Astrocyte (in vitro differentiated cells and primary cell): ENCODE measurements at places on chromosomes 2 and 18.

GRCh38 chr2:162888652-162889051 is 50.1 kb upstream of the KCNH7 start:
- DNase-seq: peak; percentile 13

DNA sequence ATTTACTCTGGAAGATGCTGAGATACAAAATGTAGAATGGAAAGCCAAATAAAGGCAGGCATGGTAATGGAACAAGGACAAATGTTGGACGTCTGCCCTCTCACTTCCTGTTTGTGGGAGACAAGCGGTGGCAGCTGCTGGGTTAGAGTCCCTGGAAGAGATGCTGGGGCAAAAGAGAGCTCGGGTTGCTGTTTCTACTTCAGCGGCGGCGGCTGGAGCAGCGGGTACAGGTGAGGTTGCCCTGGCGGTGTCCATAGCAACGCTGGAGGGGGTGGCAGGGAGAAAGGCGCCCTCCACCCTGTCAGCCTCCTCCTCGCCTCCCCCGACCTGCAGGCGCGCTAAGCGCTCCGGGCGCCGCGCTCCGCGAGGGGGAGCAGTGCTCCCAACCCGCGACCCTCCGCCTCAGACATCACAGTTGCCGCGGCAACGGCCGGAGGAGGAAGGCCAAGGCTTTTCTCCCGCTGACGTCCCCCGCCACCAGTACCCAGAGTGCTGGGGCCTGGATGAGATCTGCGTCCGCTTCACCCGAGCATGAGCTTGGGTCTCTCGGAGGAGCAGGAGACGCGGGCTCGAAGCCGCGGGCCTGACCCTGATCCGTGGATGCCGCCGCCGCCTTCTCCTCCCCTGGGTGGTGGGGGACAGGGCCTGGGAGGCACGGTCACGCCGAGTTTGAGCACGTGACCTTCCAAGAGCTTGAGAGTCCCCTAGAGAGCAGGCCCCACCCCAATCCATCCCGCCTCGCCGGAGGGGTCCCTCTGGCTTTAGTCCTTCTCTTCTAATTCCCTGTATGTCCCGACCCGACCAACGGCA is 65.6 kb downstream of the NOL4 start:
- peak; percentile 29 for DNase-seq

- DNase-seq: no peak
Measured at GRCh38 chr2:168796090-168796577, 6.3 kb upstream of the NOSTRIN start.

DNA sequence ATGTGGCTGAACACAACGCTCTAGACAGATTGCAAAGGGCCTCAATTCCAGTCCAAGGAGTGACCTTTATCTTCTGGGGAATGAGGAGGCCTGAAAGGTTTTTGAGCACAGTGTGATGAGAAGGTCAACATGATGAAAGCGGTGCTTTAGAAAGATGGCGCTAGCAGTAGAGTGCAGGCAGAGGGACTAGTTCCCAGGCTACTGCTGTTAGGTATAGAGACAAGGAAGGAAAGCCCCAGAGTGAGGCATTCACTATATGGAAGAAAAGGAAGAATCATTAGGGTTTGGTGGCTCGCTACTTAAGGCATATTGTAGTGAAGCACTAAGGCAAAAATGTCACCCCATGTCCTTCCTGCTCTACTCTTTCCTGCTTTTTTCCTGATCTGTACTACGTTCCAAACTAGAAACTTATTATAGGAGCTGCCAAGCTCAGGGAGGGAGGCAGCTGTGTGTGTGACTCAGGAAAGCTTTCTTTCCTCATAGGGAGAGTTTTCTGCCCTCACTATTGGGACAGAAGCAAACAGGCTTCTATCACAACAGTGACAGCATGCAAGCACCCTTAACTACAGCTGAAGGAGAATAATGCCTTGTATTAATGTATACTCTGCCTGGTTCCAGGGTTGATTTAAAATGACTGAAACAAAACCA is 160.8 kb upstream of the CAVIN2 start:
- DNase-seq: peak; percentile 41

DNA sequence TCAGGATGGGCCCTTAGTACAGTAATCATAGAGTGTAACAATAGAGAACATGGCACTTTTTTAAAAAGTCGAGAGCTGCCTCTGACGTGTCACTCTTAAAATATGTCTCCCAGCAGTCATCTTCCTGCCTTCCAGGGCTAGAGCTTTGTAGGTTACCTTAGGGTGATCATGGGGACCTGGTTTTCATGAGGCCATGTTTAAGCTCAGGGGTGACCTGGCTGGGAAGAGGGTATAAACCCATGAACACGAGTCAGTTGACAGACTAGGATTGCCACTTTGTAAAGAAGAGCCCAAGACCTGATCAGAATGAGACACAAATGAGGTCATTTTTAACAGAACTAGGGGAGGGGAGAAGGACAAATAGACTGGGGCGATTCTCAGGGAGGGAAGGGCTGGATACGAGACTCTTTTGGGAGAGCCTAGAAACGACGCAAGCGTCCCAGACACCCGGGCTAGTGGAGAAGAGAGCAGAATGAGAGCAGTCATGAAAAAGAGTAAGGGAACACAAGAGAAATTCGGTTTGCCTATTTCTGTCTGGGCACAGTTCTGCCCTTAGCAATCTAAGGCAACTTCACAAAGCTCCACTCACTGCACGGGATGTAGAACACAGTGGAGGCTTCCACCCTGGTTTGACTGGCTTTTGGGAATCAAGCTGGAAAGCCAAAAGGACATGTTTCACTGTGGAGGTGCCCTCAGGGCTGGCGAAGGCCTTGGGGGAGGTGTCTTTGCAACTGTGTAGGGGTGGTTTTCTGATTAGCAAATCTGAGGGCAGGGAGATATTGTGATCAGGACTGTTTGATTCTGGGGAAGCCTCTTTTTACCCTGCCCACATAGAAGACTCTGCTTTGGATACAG is 1.8 kb upstream of the RAB31 start:
- no peak for DNase-seq

GRCh38 chr2:159744363-159744762 is 32.1 kb downstream of the MARCHF7 start:
- peak; percentile 62 for DNase-seq

DNA sequence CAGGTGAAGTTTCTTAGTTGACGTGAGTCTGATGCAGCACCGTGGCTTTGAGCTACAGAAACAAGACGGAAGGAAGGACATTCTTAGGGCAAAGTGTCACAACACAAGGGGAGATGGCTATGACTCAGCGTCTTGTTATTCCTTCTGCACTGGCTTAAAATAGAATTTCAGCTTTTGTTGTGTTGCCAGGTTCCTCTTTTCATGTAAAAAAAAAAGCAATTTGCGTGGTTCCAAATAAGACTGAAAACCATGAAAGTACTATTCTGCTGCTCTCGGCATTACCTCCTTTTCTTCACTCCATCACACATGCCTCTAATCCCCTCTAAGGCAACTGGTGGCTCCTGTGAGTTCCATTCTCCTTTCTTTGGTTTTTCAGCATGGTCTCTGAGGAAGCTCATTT is 150.1 kb downstream of the ANTXR1 start:
- peak; percentile 97 for DNase-seq

DNA sequence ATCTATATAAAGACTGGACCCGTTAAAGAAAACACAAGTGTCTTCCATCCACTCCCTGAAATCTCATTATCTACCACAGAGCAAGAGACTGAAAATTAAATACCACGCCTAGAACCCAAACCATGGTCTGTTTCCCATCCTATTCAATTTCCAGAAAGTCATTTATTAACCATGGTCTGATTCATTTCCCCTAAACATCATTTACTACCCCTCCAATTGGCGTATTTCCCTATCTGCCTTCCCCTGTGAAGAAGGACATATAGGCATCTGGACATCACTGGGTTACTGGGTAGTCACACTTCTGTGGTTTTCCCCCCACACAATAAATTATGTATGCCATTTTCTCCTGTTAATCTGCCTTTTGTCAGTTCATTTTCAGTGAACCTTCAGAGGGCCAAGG is 30.8 kb downstream of the CCDC93 start:
- peak; percentile 92 for DNase-seq

DNA sequence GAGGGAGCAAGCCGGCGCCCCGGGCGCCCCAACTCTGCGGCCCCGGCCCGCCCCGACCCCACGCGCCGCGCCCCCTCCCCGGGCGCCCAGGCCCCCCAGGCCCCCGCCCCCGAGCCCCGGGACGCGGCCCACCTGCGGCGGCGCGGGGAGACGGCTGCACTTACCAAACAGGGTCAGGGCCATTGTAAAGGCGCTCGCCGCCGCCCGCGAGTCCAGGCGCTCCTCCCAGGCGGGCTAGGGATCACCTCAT is 526 bp downstream of the CHN1 start:
- DNase-seq: no peak

- DNase-seq: peak; percentile 88
Measured at GRCh38 chr2:197181491-197181890, 129.1 kb downstream of the ANKRD44 start.

- no peak for DNase-seq
Measured at GRCh38 chr2:204654669-204655068, 109.4 kb downstream of the PARD3B start.

- no peak for DNase-seq
Measured at GRCh38 chr2:134183679-134184078, 70.2 kb upstream of the MGAT5 start.

DNA sequence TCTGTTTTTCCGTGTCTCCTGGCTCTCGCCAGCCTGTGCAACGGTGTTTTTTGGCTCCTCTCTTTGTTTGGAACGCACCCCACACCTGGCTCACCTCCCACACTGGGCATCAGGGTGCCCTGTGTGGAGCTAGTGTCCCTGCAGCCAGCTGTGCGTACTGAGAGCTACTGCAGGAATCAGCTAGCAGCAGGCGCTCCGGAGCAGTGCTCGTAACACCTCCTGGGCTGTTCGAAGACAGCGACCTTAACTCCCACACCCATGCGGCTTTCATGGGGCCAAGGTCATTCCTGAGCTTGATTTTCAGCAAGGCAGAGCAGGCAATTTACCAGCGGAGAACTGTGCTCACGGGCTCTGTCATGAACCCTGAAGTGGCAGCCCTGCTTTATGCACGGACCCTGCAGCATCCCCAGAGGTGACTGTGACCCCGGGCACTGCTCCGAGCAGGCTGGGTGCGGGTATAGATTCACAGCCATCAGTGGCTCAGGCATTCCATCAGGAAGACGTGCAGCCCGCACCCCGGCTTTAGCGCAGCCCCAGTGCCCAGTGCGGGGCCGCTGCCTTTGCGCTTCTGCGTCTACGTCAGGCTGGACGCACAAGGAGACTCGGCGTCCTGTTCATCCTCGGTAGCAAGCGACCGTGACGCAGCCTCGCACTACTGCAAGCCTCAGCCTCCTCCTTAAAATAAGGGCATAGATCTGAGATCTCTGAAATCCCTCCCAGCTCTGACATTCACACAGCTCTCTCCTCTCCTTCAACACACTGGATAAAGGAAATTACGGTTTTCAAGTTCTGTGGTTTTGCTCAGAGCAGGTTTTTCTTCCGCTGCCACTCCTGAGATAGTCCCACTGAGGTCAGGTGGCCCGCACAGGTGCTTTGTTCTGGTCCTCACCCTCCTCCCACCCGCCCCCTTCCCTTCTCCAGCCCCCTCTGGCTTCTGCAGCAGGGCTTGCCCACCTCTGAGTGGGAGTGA is 58.2 kb downstream of the ADI1 start:
- DNase-seq: no peak

- no peak for DNase-seq
Measured at GRCh38 chr2:98913916-98914712, 21.9 kb downstream of the CRACDL start.

DNA sequence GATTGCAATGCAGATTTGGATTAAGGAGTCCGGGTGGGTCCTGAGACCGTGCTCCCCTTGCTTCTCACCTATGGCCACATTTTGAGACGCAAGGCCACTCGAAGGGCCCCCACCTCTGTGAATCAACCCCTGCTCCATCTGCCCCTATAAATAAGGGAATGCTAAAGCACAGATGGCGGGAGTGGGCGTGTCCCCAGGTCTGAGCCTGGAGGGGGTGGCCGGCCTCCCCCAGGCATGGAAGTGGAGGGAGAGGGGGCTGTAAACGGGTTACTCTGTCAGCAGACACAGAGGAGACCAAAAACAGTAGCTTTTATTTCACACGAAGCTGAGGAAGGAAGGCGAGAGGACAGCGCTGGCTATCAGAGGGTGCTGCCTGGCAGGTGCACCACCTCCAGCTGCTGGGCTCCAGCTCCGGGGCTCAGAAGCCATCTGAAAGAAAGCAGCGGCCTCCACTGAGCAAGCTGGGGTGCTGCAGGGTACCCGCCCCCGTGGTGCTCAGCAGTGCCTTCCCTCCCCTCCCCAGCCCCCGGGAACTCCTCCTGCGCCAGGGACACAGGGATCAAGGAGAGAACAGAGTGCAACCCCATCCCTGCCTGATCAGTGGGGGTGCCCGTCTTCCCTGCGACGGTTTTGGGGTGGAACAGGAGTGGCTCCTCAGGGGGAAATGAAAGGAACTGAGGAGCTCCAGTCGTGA is 56.7 kb upstream of the RAB6C start:
- no peak for DNase-seq

DNA sequence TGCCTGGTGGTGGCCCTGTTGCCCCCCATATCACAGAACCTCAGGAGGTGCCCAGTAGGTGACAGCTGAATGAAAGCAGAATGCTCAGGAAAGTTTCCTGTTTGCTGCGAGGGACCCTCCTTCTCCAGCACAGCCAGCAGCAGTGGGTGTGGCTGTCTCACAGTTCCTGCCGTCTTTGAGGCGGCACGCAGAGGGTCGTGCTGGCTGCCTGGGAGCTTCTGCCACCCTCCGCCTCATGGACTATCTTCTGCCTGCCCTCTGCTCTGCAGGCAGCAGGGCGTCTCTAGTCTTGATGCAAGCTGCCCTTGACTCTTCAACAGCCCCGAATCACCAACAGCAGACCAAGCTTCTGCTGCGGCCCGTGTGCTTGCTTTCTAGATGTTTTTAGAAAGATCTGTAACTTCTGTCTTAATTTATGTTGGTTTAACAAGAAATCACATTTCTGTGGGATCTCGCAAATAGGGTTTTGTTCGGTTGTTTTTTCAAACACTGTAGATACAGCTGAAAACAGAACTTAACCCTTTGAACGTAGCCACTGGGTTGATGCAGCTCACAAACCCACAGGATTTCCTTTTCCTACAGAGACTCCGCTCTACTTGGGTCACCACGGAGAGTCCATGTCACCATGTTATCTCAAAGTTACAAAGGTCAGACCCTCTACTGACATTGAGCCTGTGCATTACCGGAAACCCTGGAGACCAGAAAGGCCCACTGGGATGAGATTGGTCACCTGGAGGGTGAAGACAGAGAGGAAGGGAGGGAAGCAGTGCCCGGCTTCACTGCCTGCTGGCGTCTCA is 144.9 kb downstream of the ACOXL start:
- DNase-seq: no peak
